ENCODE measurements at places on chromosomes 2 and 18. TPM values are rescaled to one million over a fixed set of nuclear protein-coding genes. Genes with fewer than 3 reads are reported as not detected.

DNA sequence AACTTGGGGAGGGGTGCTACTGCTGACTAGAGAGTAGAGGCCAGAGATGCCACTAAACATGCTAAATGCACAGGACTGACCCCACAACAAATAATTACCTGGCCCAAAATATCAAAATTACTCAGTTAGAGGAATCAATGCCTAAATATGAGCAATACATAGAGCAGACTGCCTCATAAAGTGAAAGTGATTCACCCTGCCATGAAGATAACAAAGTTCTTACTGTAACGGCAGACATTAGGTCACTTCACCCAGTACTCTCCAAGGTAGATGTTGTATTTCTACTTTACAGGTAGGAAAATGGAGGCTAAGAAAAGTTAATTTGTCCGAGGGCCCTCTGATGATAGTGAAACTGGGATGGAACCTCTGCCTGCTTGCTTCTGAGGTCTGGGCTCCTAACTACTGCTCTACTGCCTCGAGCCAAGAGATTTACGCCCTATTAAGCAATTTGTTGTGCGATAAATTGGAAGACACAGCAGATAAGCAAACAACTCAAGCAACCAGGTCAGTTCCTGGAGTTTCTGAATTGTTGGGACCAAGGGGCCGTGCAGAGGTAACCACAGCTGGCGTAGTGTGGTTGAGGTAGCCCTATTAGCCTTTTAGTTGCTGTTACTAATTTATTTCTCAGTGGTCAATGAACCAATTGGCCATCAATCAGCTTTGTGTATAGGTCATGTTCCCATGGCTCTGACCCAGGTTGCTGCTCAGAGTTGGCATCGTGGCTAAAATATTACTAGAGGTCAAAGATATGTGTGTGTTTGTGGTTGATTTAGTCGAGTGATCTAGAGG, 4.8 kb downstream of the DHRS9 start:
- DNase-seq, result no peak

DNA sequence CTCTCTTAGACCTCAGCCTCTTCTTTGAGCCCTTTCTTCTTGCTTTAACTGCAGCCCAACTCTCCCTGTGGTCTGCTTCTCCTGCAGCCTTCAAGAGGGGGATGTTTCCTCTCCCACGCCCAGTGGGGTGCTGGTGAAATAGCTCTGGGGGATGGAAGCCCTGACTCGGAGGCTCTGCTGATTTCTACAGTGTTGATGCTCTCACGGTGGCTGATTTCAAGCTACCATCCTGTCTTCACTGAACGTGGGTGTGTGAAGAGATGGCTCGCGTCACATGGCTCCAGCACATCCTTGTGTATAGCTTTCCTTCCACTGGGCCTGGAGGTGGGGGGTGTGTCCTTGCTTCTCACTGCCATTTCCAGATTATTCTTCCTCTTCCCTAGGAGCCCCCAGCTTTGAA, 20.0 kb downstream of the MPP4 start:
- no peak for DNase-seq

The EGR4 gene
- total RNA-seq, result 0.46 TPM

- no peak for DNase-seq
Observed at GRCh38 chr2:149184991-149185390, 145.4 kb upstream of the LYPD6 start.

The MRPL30 gene
- total RNA-seq, result 29.4 TPM

The WNT6 gene
- not detected for total RNA-seq

The UGT1A3 gene
- not detected for total RNA-seq

DNA sequence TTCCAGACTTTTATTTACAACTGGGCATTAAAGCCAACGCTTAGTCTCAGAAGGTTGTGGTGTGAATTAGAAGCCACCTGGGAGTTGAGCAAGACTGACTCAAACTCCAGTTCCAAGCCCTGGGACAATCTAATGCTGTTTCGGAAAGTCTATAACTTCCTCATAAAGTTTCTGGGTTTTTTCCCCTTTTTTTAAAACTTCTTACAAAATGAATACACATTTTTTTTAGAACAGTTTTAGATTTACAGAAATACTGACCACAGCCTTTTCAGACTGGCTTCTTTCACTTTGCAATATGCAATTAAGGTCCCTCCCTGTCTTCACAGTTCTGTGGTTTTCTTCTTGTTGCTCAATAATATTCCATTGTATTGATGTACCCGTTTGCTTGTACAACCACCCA, 115.9 kb upstream of the TWIST2 start:
- no peak for DNase-seq

DNA sequence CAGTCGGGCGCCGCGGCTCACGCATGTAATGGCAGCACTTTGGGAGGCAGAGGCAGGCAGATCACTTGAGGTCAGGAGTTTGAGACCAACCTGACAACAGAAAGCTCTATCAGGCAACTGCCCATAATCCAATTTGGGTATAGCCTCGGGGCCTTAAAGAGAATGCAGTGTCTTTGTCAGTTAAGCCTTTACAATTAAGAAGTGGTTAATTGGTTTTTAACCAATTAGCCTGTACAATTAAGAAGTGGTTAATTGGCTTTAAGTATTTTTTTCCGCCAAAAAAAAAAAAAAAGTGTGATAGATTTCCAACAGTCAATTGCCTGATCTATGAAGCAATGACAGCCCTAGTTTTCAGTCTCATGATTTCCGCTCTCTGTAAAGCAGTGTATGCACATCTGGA, 74.6 kb upstream of the NARS1 start:
- no peak for DNase-seq

DNA sequence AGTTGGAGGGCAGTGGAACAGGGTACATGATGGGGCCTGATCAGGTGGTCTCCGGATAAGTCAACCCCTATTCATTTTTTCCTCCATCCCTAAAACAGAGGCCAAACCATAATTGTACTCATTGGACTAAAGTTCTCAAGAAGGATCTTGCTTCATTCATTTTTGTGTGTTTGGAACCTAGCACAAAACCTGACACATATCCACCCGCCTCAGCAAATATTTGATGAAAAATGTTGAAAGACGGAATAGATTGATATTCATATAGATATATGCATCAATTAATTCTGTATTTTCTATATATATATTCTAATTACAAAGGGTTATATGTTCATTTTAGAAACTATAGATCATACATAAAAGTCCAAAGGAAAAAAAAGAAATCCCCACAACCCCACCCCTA, 21.9 kb downstream of the SLC4A1AP start:
- DNase-seq, result no peak

The FHOD3 gene
- not detected for total RNA-seq

GRCh38 chr2:221034026-221034701, 537.9 kb downstream of the EPHA4 start:
- DNase-seq, result no peak

The ABCG8 gene
- total RNA-seq, result 0.23 TPM

DNA sequence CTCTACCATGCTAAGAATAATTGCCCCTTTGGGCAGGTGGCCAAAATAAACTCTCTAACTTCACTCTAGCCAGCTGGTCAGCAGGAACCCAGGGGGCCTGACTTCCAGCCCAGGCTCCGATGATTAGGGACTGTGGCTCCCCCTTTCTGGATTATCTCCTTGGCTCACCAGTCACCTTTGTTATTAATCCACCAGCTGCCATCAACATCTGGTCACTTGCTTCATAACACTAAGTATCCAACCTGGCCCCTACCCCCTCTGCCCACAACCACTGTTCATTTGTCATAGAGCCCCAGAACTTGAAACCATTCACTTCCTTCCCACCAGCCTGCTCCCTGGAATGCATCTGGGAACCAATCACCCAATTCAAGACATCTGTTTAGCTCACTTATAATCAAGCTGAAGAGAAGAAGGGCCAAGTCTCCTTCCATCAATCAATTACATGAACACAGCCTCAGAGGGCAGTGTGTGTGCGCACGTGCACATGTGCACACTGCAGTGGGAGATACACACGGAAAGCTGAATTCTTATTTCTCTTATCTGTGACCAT, 215.1 kb downstream of the ALK start:
- DNase-seq, result no peak

- DNase-seq, result no peak
Observed at GRCh38 chr18:78713069-78713468, 266.5 kb upstream of the SALL3 start.

DNA sequence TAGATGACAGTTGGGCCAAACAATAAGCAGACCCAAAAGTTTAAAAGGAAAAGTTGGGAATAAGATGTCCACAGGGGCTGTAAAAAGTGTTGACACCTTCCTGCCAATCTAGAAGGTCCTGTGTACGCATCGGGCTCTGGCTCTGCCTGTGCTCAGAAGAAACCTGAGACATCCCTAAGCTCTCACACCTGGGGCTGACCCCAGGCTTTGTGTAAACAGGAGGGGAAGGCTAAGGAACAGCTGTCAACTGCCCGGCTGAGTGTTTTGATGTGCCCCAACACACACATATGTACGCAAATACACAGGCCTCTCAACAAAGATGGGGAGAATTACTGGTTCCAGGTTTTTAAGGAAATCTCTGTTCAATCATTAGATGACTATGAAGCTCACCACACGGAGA, 59.5 kb downstream of the TMEM131 start:
- DNase-seq, result no peak

The FN1 gene
- total RNA-seq, result 4.5 TPM

The CDH2 gene
- total RNA-seq, result 0.07 TPM

GRCh38 chr2:160124571-160124970, 62.2 kb upstream of the PLA2R1 start:
- DNase-seq, result no peak

DNA sequence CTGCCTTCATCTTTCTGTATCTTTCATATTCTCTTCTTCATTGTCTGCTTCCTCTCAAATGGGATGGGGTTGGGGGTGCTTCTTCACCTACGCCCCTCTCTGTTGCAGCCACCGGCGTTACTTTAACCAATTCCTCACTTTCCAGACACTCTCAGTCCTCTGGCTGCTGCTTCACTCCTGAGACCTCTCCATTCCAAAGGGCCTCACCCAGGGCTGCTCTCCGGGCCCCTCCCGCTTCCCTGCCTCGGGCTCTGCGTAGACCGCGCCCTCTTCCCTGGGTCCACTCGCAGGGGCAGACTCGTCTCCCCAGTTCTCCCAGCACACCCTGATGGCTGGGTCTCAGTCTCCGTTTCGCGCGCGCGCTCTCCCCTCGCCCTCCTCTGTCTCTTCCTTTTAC, 926 bp downstream of the SERPINB8 start:
- DNase-seq, result no peak

- DNase-seq, result no peak
Observed at GRCh38 chr2:12718711-12719399, 2.1 kb downstream of the TRIB2 start.

GRCh38 chr2:203462308-203462707, 72.8 kb downstream of the RAPH1 start:
- DNase-seq, result no peak

The BMP10 gene
- not detected for total RNA-seq

Data from activated T-helper 2 cell treated with anti-CD3 and anti-CD28 coated beads, Interferon-gamma antibody, Interleukin-2, Interleukin-4, amounts not matched to agents 10 μg/mL and 5 μg/mL and 100 μg/mL, durations not matched to agents 14 hours and 24 hours and 36 hours (primary cell).